CD4-positive, alpha-beta T cell treated with Interleukin-15 for 1 hour (primary cell): ENCODE measurements at places on chromosomes 4 and X.

DNA sequence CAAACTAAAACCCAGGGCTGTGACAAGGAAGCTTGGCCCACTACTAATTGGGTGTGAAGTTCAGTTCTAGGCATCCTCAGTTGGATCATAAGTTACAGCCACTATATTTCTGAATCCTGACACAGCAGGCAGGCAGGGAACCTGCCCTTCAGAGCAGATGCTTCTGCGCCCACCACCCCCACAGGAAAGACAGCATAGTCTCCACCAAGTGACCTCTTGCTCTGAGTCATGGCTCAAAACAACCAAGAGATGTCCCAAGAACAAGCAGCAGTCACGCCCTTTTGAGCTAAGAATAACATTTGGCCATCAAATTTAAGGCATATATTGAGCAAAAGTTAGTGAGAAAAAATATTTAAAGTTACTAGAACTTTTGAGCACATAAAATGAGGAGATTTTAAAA lies 170.7 kb upstream of the SMARCAD1 start:
- DNase-seq = no peak

- DNase-seq = no peak
Measured at GRCh38 chrX:19889582-19890342, 2.4 kb upstream of the SH3KBP1 start.

GRCh38 chr4:47827343-47828047 lies 10.4 kb downstream of the CORIN start:
- DNase-seq = no peak

- DNase-seq = no peak
Measured at GRCh38 chr4:128338634-128339355, 51.2 kb upstream of the PGRMC2 start.

GRCh38 chr4:8869898-8870646 lies 1.6 kb downstream of the HMX1 start:
- no peak for DNase-seq
